ENCODE measurements at places on chromosomes 5 and 9.
A peak's percentile ranks its signal among the peaks of the same experiment; 100 is the strongest.

GRCh38 chr5:7741415-7742065 lies 109.4 kb downstream of the CFAP90 start:
- DNase-seq: no peak

- DNase-seq: no peak
These were observed 137.7 kb downstream of the AOPEP start for GRCh38 chr9:94864196-94864595.

GRCh38 chr5:173890195-173890991 lies 2.2 kb downstream of the CPEB4 start:
- no peak for DNase-seq

GRCh38 chr5:99004960-99005359 lies 76.2 kb upstream of the CHD1 start:
- no peak for DNase-seq

GRCh38 chr5:137847687-137848086 lies 20.0 kb upstream of the MYOT start:
- no peak for DNase-seq

- DNase-seq: no peak
These were observed 36.3 kb upstream of the BASP1 start for GRCh38 chr5:17180864-17181723.

DNA sequence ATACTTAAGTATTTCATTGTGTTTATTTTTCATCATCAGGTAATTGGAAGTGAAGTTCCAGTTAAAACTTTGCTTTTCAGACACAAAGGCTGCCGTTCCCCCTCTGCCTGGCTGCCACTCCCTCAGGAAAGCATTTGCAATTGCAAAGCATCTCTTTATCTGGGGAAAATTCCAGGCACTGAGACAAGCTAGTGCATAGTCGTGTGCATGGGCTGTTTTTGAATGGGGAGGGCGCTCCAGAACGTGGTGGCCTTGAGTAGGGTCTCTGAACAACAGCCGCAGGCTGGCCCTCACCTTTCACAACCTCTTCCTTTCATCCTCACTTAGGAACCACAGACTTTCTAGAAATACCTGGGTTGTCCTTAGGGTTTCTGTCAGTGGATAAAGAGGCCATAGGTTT lies 285.1 kb upstream of the ADAMTS16 start:
- no peak for DNase-seq

DNA sequence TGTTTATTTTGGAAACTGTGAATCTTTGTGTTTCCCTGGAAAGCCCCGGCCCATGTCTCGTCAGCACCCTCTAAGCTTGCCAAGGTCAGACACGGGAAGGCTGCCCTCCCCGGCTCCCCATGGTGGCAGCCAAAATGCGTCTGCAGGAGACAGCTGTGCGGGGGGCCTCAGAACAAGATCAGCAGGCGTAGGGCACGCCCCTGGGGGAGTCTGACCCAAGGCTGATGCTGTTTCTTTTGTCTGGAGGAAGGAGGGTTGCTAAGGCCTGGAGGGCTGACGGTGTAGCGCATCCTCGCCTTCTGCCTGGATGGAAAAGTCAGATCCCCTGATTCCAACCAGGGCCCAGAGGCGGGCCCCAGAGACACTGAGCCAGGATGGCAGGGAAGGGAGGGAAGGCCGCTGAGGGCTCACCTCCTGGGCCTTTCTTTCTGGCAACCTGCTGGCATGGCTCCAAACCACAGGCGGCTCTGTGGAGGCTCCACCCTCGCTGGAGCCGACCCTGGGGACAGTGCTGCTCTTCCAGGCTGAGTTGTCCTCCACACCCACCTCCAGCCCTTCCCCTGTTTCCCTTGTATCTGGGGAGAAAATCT lies 57.2 kb downstream of the OLFM1 start:
- DNase-seq: no peak

DNA sequence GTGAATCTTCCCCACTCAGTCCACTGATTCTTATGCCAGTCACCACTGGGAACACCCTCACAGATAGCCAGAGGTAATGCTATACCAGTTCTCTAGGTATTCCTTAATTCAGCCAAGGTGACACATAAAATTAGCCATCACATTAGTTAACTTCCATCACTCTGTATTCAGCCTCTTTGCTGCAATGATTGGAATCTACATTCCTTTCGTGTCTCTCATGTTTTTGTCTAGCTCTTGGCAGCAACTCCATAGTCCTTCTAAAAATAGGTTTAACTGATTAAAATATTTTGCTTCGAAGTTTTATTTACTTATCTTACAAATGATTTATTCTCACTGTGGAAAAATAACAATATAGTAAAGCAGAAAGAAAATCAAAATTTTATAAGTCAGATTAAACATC lies 19.6 kb upstream of the RNF20 start:
- no peak for DNase-seq

DNA sequence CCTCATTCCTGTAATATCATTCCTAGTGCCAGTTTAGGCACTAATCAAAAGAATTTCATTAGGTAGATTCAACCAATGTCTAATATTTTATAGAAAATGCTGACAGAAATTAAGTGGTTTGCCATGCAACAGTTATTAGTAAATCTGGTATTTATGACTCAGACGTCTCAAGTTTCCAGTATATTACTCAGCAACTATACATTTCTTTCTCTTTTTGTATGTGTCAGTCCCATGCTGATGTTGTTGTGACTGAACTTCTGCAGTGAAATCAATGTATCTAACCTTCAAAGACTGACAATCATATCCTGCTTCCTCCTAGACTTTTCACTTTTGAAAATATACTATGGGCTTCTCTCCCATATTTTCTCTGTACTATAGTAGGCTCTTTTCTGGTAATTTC lies 822.5 kb downstream of the NR2F1-AS1 start:
- no peak for DNase-seq

DNA sequence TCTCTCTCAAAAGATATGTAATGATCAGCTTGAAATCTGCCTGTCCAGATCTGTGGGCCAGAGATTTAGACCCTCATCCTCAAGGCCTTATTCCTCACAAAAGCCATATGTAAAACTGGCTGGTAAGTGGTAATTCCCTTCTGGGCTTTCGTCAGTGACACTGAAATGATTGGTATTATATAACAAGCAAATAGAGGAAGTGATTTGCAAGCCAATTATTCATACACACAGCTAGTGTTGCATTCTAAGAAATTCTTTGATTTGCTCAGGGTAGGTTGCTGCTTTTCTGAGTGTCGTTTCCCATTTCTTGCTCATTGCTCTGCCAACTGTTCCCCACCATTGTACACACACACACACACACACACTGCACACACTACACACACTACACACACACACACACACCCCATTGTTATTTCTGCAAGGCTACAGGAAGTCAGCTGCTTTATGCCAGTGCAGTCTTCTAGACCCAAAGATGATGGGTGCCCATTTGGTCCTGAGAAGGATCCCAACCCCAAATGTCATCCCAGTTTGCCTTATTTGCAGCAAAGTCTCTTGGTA lies 76.8 kb downstream of the PRLR start:
- no peak for DNase-seq

GRCh38 chr5:113163328-113163727 lies 186.7 kb downstream of the DCP2 start:
- no peak for DNase-seq

DNA sequence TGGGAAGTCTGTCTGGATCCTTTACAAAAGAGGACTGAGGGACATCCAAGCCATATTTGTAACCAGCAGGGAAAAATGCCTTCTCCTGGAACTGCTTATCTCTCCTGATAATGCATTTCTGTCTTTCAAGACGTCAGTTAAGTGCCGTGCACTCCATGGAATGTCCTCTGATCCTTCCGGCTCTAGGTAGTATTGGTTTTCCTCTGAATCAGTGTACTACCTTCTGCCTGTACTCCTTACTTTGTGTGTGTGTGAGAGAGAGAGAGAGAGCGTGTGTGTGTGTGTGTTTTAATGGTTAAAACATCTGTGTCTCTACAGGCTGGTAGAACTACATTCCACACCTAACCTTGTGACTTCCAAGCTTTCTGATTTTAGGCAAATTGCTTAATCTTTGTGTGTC lies 89.9 kb downstream of the PIP5K1B start:
- DNase-seq: no peak

- no peak for DNase-seq
These were observed 16.3 kb upstream of the SLC12A7 start for GRCh38 chr5:1127959-1128785.

- DNase-seq: no peak
These were observed 120.2 kb downstream of the KIAA0825 start for GRCh38 chr5:94498199-94498598.

DNA sequence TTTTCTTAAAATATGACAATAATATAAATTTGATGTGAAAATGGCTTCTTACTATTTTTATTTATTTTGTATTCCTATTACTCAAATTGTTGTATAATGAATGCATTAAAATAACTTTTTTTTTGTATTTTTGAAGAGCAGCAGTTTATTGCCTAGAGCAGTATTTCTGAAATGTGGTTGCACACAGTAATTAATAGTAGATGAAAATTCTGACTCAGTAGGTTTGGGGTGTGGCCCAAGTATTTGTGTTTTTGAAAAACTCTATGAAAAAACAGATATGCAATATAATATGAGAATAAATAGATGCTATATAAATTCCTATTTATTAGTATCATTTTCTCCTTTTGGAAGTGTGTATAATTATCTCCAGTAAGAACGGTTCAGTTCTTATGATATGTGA lies 2225.3 kb upstream of the C9orf72 start:
- no peak for DNase-seq

- DNase-seq: no peak
These were observed 384.6 kb downstream of the SPOCK1 start for GRCh38 chr5:137114529-137114928.

DNA sequence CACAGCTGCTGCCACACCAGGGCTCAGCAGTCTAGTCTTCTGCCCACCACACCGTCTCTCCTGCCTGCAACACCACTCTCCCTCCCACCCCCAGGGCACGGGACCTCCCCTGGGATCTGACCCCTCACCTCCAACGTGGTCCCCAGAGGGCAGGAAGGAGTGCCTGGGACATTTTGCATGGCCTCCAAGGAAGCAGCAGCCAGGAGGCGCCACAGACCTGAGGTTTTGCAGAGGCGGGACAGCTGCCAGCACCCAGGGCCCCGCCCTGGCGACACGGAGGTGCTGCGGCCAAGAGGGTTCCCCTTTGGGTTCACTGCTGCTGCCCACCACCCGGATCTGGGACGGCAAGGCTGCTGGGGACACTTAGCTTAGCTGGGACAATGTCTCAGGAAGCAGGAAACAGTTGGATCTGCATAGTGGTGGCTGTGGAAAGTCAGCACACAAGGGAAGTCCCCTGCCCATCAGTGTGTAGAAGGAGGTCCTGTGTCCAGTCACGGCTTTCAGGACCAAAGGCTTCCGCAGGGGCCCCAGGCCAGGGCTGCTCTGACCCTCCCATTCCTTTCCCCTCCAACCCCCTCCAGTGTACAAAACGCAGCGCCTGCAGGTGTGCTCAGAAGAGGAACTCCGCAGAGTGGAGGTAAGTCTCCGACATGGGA lies 13.8 kb downstream of the PROP1 start:
- DNase-seq: peak; percentile 59

- peak; percentile 57 for DNase-seq
These were observed at the start of gene CMBL for GRCh38 chr5:10307206-10308148. TSS of gene CMBL (minus strand) at chr5:10307902. CDS start at chr5:10290762, 17,140 bp downstream.

- DNase-seq: no peak
These were observed 10.2 kb downstream of the DOCK8 start for GRCh38 chr9:224582-225520.

DNA sequence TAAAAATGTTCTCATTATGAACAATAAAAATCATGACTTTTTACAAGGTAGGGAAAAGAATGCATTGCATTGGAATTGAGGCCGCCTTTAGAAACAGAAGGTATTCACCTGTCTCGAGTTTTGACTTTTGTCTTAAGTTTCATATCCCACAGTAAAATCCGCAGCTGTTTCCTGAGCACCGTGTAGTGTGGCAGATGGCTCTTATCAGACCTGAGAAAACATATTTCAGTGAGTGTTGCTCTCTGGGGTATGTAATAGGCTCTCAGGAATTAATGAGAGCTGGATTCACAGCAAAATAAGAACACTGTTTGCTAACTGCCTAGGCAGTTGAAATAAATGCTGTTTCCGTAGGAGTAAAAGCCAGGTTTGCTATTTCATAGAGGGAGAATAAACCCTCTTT lies 221.4 kb downstream of the CFAP90 start:
- DNase-seq: no peak

- DNase-seq: no peak
These were observed at the start of gene TEK for GRCh38 chr9:27108981-27109541. TSS of gene TEK (plus strand) at chr9:27109225. CDS start at chr9:27109591, 366 bp downstream.

DNA sequence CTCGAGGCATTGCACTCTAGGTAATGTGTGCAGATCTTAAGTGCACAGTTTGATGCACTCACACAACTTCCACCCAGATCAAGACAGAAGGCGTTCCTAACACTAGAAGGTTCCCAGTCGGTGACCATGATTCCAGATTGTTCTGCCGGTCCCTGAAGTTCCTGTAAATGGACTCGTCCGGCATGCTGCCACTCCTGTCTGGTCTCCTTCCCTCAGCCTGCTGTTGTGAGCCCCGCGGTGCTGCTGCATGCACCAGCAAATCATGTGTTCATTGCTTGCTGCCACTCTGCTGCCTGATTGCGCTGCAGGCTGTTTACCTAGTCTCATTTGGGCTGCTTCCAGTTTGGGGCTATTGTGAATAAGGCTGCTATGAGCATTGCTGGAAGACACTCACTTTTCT lies 11.5 kb downstream of the STKLD1 start:
- peak; percentile 48 for DNase-seq

DNA sequence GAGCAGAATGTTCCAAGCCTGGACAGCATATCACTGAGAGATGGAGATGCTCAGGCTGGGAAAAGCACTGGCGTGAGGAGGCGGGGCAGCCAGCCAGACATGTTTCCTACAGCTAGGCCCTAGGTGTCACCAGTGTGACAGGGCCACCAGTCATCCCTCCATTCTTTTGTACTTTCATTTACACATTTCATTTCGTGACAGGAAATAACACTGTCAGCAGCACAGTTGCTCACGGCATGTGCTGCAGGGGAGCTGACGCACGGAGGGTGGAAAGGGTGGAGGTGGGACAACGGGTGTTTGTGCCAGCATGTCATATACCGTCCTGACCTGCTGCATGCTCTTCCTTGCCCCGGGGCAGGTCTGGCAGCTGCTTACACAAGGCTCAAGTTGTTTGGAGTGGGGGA lies 14.8 kb upstream of the CEMIP2 start:
- no peak for DNase-seq

DNA sequence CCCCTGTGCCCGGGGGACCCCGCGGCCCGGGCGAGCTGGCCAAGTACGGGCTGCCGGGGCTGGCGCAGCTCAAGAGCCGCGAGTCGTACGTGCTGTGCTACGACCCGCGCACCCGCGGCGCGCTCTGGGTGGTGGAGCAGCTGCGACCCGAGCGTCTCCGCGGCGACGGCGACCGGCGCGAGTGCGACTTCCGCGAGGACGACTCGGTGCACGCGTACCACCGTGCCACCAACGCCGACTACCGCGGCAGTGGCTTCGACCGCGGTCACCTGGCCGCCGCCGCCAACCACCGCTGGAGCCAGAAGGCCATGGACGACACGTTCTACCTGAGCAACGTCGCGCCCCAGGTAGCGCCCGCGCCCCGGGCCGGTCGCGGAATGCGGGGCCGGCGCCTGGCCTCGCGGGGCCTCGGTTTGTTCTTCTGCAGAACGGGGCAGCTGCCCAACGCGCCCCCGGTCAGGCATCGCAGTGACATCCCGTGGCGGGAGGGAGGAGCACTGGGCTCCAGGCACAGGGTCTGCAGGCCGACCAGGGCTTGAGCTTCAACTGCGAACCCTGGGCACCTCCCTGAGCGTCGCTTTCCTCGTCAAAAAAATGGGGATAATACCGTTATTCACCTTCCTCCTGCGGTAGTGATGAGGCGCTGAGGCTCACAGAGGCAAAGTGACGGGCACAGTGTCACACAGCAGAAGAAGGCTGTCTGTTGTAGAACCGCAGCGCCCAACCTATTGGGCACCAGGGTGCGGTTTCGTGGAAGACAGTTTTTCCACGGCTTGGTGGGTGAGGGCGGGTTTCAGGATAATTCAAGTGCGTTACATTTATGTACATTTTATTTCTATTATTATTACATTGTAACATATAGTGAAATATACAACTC lies 777 bp downstream of the ENDOG start:
- DNase-seq: peak; percentile 72

Data from HuH-7.5 (cell line).